ENCODE measurements at places on chromosomes 6 and 20.

- DNase-seq = no peak
Measured at GRCh38 chr6:85143676-85144075, 306.2 kb upstream of the NT5E start.

DNA sequence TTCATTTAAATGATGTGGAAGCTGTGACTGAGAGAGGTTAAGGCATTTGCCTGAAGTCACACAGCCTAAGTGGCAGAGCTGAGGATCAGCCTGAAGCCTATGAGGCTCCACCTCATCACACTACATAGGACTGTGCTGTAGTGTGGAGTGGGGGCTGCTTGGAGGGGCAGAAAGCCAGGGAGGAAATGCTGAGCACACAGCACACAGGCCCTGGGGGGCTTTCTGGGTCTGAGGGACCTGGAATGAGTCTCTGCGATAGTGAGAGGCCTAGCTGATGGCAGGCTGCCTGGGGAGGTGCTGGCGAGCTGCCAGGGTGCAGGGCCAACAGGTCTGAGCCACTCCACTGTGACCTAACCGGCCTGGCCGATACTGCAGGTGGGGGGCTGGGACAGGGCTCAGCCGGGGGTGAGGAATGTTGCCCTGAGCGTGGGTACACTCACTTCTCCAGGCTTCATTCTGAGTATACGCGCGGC lies 2.2 kb upstream of the ARHGAP40 start:
- no peak for DNase-seq

DNA sequence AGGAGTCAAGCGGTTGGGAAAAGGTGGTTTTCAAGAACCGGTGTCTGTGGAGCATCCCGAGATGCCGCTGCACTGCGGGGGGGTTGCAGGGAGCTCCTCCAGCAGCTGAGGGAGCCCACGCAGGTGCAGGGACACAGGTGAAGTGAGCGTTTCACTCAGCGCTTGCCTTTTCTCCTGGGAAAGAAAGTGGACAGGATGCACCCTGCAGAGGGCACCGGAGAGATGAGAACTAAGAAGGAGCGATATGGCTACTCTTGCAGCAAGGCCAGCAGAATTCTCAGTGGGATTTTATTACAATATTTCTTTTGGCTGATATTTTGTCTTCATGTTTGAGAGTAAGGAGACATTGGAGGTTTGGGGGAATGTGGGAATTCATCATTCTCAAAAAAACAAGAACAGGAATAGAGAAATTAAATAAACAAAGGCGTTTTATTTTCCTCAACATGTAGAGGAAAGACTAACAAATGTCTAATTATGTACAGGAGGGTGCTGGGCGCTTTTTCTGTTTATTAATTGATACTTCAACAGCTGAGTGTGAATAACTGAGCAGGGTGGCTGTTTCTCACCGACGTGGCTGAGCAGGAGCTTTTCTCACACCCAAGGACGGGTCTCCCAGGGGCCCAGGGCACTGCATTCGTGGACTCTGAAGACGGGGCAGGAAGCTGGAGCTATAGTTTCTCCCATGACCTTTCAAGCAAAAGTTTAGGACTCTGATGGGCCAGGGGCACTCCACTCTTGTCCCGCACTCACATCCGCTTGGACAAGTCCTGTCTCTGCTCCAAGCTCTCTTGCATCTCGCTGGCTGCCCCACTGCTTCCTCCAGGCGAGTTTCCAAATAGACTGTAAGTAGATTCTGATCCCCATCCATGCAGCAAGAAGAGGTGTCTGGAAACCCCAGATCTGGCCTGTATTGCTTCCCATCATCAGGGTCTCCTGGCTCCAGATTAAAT lies 176.1 kb downstream of the SMOC2 start:
- no peak for DNase-seq

GRCh38 chr6:73943411-73943810 lies 247.4 kb downstream of the CD109 start:
- DNase-seq = no peak

DNA sequence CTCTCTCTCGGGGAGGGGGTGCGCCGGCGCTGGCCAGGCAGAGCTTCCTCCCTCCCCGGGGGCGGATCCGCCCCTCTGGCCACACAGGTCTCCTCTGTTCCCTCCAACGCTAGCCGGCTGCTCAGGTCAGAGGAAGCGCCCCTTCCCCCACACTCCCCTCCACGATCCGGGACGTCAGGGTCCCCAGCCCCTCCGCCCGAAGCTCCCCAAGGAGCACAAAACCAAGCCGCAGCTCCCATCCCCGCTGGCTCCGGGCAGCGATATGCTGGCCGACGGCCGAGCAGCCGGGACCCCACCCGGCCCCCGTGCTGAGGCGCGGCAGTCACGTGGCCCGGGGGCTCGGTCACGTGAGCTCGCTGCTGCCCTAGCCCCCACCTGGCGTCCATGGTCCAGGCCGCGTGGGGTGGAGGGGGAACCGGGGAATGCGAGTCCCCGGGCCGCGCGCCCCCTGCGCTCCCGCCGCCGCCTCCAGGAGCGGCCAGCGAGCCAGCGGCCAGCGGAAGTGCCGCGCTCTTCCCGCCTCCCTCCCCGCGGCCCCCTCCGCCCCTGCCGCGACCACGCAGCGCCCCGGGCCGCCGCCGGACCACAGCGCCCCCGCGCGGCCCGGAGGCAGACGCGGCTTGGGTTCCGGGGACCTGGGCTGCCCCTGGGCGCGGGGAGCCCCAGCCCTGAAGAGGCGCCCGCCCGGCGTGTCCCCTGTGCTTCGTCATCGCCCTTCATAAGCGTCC lies at the start of gene SLC35B2:
SLC35B2 (minus strand) TSS at position 504 of the 728 bp plus-strand sequence; CDS start at position 386, 118 bp downstream.
- no peak for DNase-seq

DNA sequence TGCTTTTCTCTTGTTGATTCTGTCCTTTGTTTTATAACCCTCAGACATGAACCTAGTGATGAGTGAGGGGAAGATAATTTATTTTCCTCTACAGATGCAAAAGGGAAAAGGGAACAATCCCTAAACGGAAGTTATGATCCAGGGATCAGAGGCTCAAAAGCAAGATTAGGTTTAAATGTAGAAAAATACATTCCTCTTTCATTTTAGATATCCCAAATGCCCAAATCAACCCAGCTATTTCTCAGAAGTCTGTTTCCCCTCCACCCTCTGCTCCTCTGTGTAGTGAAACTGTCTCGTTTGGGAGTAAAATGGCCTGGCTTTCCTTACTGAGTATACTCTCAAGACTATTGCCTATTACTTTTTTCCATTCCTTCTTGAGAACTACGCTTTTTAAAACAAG lies 97.1 kb downstream of the PRL start:
- DNase-seq = no peak

GRCh38 chr6:51625566-51625965 lies 461.8 kb downstream of the PKHD1 start:
- DNase-seq = no peak

- peak; percentile 97 for DNase-seq
Measured at GRCh38 chr6:31058128-31058894, 48.0 kb downstream of the MUC22 start.

DNA sequence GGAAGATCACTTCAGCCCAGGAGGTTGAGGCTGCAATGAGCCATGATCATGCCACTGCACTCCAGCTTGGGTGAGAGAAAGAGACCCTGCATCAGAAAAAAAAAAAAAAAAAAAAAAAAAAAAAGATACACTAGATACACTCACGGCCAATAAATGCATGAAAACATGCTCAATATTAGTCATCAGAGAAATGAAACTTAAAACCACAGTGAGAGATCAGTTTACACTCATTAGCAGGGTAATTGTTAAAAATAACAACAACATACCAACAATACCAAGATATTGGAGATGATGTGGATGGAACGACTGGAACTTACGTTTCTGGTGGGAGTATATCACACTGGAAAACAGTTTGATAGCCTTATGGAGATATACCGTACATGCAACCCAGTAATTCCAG lies 29.9 kb downstream of the HS3ST5 start:
- no peak for DNase-seq

Data from HS-5 (cell line).